ENCODE measurements at places on chromosomes 1 and 21. TPM values are rescaled to one million over a fixed set of nuclear protein-coding genes. Genes with fewer than 3 reads are reported as not detected.

DNA sequence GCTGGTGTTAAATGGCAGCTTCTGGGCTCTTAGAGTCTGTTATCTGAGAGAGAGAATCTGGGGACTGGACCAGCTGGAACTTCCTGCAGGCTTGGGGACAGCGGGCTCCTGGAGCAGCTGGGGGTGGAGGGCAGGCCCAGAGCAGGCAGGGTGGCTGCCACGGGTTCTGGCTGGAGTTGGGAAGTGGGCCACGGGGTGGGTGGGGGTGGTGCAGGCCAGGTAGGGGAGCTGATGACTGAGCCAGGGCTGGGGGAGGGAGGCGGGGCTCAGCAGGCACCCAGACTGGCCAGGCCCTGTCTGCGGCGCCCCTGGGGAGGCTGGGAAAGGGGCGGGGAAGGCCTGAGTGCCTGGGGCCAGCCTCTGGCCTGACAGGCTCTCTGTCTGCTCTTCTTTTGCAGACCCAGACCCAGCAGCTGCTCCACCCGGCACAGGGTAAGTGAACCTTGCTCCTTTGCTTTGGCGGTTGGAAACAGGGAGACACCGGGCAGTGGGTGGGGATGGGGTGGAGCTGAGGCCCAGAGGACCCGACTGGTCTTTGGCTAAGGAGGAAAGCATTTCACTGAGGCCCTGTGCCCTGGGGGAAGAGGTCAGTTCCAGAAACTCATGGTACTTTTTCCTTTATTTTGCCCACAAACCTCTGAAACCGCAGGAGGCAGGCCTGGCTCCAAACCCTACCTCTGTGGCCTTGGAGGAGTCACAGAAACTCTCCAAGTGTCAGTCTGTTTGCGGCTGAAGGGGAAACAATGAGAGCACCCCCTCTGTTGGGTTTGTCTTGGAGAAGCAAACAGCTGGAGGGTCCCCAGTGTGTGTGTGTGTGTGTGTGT, 48.8 kb downstream of the ARHGEF10L start:
- no peak for DNase-seq
- H3K4me1 ChIP-seq = no peaks in the 10 kb centered on the region
- H3K36me3 ChIP-seq = no peaks in the 10 kb centered on the region
- H3K27ac ChIP-seq = no peak overlapping the region
- no peaks in the 10 kb centered on the region for H3K27me3 ChIP-seq

DNA sequence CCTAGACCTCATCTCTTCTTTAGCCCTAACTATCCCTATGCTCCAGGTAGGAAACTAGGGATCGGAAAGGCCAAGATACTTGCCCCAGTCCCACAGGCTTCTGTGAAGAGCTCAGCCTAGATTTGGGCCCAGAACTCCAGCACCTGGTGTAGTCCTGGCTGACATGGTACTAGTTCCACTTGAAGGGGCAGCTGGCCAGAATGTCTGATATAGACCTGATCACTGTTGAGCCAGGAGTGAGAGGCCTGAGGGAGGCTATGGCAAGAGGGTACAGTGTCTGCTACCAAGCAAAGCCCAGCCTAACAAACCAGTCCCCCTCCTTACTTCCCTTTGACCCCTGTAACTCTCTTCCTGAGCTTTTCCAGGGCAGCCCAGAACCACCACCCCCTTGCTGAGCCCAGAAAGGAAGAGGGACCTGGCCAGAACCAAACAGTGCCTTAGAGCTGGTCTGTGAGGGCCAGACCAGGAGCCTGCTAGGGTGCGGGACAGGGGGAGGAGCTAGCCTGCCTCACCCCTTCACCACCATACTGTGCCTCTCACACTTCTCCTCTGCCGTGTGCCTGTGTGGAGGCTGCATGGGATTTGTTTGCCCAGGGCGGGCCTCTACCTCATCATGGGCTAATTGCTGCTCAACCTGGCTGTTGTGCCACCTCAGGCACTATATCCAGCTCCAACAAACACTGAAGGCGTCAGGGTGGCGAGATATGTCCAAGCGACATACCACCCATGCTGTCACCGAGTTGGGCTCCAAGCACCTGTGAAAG, 10.9 kb downstream of the POMGNT1 start:
- no peaks in the 10 kb centered on the region for H3K27me3 ChIP-seq
- H3K4me3 ChIP-seq = no peak overlapping the region
- no peak for DNase-seq
- H3K36me3 ChIP-seq = peaks cover 23% of the 10 kb centered on the region
- H3K4me1 ChIP-seq = peaks cover 6% of the 10 kb centered on the region

- no peak for DNase-seq
- H3K27me3 ChIP-seq = no peaks in the 10 kb centered on the region
- no peak overlapping the region for H3K4me3 ChIP-seq
- no peak overlapping the region for H3K27ac ChIP-seq
- no peaks in the 10 kb centered on the region for H3K36me3 ChIP-seq
Measured at GRCh38 chr1:164838786-164839185, 279.8 kb downstream of the PBX1 start.

- H3K36me3 ChIP-seq = peaks cover 6% of the 10 kb centered on the region
- H3K4me3 ChIP-seq = peak overlapping the region; percentile 54
- H3K27me3 ChIP-seq = no peaks in the 10 kb centered on the region
- no peak for DNase-seq
- peaks cover 23% of the 10 kb centered on the region for H3K4me1 ChIP-seq
- peak overlapping the region; percentile 72 for H3K27ac ChIP-seq
Measured at GRCh38 chr1:42847111-42847595, 740 bp downstream of the ZNF691 start.

The C1orf21 gene
- 0.61 TPM for total RNA-seq

The PSMB4 gene
- total RNA-seq = 189 TPM

The IFI44 gene
- total RNA-seq = 45.6 TPM

DNA sequence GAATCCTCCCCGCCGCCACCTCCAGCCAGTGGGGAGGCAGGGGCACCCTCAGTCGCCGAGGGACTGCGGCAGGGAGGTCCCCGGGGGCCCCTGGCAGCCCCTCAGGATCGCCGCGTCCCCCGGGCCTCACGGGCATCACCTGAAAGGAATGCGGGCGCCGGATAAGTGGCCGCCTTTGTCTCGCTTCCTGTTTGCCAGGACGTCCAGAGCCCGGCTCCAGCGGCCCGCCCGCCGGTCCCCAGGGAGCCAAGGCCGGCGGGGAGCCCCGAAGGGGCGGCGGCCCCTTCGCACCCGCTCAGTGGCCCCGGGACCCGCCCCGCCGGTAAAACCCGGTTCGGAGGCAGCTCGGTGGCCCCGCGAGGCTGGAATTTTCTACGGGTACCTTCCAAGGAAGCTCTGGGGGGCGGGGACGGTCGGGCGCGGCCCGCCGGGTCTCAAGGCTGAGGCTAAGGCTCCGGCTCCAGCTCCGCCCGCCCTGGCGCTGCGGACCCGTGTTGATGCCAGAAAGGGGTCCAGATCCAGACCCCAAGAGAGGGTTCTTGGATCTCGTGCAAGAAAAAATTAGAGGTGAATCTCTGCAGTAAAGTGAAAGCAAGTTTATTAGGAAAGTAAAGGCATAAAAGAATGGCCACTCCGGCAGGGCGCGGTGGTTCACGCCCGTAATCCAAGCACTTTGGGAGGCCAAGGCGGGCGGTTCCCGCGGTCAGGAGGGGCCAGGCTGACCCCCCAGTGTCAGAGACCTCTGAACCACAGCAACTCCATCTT, 12.6 kb downstream of the TINAGL1 start:
- no peaks in the 10 kb centered on the region for H3K27me3 ChIP-seq
- H3K27ac ChIP-seq = no peak overlapping the region
- H3K36me3 ChIP-seq = no peaks in the 10 kb centered on the region
- DNase-seq = no peak

The MMEL1 gene
- 0.67 TPM for total RNA-seq

DNA sequence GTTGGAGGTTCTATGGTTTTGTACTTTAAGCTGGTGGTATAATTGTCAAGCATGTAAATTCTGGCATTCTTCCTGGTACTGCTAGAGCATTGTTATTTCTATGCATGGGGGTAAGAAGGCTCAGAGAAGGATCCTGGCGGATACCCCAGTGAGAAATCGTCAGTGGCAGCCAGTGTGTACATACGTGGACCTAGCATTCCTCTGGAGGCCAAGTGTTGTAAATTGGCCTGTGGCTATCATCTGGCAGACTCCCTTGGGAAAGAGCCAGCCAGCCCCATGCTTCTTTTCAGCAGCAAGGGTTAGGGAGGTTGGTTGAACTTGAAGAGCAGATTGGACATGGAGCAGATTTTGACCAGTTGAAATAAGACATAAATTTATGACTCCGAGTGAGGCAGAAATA, 5.2 kb upstream of the AGO3 start:
- H3K27me3 ChIP-seq = no peaks in the 10 kb centered on the region
- H3K4me1 ChIP-seq = peaks cover 7% of the 10 kb centered on the region
- no peaks in the 10 kb centered on the region for H3K36me3 ChIP-seq
- no peak for DNase-seq
- H3K27ac ChIP-seq = no peak overlapping the region

The MATN1 gene
- not detected for total RNA-seq

DNA sequence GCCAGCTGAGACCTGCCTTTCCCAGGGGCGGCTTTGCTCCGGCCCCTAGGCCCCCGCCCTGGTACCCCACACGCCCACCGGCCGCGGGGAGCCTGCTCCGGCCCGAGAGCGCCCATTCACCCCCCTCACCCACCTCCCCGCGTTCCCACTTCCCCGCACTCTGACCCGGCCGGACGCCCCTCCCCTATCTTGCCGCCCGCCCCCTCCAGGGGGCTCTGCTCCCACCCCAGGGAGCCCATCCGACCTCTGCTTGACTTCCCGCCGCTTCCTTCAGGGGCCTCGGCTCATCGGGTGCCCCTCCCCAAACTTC, 466 bp downstream of the HTR6 start:
- H3K27me3 ChIP-seq = no peaks in the 10 kb centered on the region
- DNase-seq = no peak
- H3K36me3 ChIP-seq = no peaks in the 10 kb centered on the region
- no peak overlapping the region for H3K27ac ChIP-seq

DNA sequence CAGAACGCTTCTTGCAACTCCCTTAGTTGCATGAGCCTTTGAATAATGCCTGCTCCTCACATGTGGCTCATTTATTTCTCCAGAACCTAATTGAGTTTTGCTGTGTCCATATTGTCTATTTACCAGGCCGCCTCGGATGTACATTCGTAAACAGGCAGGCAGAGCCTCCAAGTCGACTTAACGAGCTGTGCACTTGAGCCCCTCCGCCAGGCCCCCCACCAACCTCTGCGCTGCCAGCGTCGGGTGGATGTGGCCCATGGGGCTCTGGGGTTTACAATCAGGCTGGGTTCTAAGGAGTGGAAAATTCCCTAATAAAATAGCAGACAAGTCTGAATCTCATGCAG, 106.1 kb downstream of the NPHP4 start:
- H3K36me3 ChIP-seq = no peaks in the 10 kb centered on the region
- H3K27ac ChIP-seq = no peak overlapping the region
- no peak for DNase-seq
- no peak overlapping the region for H3K4me3 ChIP-seq
- H3K27me3 ChIP-seq = no peaks in the 10 kb centered on the region

DNA sequence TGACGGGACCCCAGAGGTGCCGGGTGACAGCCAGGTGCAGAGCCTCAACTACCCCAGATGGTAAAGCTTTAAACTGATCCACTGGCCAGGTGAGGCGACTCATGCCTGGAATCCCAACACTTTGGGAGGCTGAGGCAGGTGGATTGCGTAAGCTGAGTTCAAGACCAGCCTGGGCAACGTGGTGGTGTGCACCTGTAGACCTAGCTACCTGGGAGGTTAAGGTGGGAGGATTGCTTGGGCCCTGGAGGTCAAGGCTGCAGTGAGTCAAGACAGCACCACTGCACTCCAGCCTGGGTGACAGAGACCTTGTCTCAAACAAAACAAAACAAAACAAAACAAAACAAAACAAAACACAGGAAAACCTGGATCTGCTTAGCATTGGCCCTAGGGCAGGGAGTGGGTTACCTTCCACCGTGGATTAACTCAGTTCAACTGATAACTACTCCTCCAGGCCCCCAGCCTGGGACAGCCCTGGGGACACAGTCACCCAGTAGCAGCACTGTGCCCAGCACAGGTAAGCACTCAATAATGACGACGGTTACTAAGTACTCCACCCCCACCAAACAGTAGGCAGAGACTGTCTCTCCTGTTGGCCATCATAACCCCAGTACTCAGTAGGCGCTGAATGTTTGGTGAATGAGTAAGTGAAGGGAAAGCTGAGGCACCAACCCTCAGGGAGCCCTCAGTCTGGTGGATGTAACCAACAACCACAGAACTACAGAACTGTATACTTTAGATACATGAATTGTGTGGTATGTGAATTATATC, 21.6 kb downstream of the SLC66A1 start:
- H3K4me3 ChIP-seq = no peak overlapping the region
- no peaks in the 10 kb centered on the region for H3K36me3 ChIP-seq
- H3K27me3 ChIP-seq = no peaks in the 10 kb centered on the region

DNA sequence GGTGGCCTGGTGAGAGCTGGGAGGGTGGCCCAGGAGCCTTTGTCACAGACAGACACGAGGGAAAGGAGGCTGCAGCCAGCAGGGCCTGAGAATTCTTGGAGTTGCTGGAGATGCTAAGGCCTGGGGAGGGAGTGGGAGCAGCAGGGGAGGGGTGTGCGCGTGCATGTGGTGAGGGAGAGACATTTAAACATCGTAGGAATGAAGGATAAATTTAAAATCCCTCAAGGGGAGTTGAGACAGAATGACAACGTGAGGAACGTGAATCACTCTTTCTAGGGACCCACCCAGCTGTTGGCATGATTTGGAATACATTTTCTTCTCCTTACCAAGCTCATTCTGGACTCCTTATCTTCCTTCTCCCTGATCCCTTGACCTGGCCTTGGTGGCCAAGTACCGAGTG, 73.3 kb upstream of the CACNA1E start:
- H3K27me3 ChIP-seq = no peaks in the 10 kb centered on the region
- H3K27ac ChIP-seq = no peak overlapping the region
- H3K4me1 ChIP-seq = peaks cover 5% of the 10 kb centered on the region
- H3K4me3 ChIP-seq = no peak overlapping the region

The ALPL gene
- total RNA-seq = not detected

GRCh38 chr1:26373789-26374188, 1.2 kb upstream of the ZNF683 start:
- no peak overlapping the region for H3K4me3 ChIP-seq
- H3K27ac ChIP-seq = peak overlapping the region; percentile 13
- H3K36me3 ChIP-seq = no peaks in the 10 kb centered on the region
- DNase-seq = no peak
- H3K4me1 ChIP-seq = peaks cover 96% of the 10 kb centered on the region
- H3K27me3 ChIP-seq = no peaks in the 10 kb centered on the region

The GORAB gene
- total RNA-seq = 24.1 TPM

The RHEX gene
- total RNA-seq = 0.55 TPM

DNA sequence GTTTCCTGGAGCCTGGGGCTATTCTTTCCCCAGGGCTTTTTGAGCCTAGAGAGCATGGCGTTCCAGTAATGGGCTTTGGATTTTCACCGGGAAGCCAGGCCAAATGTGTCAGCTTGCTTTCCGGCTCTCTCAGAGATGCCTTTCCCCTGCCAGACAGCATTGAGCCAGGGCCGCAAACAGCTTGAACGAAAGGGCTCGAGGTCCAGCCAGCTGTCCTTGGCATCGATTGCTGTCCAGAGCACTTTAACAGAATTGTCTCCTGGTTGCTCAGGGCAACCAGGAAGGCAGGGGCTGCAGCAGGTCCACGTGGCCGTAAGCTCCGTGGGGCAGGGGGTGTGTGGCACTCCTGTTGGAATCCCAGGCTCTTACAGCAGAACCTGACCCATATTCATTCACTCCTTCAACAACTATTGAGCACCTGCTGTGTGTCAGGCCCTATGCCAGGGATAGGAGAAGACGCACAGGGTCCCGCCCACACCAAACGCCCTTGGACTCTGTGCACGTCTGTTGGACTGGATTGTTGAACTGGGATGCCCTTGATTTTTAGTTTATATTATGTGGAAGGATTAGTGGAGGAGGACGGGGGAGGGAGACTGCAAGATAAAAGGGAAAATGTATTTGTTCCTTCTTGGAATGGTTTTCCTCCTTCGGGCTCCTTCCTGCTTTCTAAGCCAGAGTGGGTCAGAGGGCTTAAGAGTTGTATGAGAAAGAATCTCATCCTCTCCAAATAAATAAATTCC, 38.7 kb upstream of the EFHD2 start:
- H3K36me3 ChIP-seq = no peaks in the 10 kb centered on the region
- H3K27ac ChIP-seq = no peak overlapping the region
- no peaks in the 10 kb centered on the region for H3K4me1 ChIP-seq
- no peak for DNase-seq
- H3K27me3 ChIP-seq = no peaks in the 10 kb centered on the region

Measured in CD4-positive, alpha-beta memory T cell (primary cell).